ENCODE measurements at places on chromosomes 11 and 22. TPM values are rescaled to one million over a fixed set of nuclear protein-coding genes. Genes with fewer than 3 reads are reported as not detected.

Gene LRRN4CL
- 0.38 TPM for total RNA-seq

GRCh38 chr11:110071197-110071596, 22.0 kb upstream of the ZC3H12C start:
- DNase-seq: no peak

- DNase-seq: no peak
Observed at GRCh38 chr22:46915950-46916730, 153.7 kb downstream of the TBC1D22A start.

Gene RBMXL2
- not detected for total RNA-seq

DNA sequence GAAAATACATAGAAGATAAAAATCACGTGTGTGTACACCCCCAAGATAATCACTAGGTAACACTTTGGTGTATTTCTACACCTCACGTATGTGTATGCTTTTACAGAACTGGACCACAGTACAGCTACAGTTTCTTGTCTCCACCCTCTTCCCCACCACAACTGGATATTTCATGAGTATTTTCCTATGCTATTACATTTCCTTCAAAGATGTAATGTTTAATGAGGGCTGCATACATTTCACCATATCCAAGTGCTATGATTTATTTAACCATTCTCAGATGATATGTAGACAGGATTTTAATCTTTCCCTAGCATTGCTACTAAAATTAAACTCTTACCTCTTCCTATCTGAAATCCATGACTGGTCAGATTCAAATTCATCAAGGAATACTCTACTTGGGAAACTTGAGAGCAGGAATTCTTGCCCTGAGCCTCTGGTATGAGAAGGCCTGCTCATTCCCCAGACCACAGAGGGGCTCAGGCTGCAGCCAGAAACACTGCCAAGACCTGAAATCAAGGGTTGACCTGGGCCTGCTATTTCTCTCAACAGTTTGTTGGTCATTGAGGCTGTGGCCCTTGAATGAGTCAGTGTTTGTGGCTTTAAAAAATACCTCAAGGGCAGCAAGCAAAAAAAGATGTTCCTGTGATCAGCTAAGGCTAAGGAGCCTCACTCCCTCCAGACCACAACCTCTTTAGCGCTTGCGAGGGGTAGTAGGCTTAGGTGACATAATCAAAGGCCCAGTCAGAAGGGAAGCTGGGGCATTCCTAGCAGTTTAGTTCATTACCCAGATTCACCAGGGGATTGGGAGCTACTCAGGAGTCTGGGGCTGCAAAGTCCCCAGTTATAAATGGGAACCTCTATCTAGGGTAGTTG, 55.5 kb downstream of the ABTB2 start:
- DNase-seq: no peak

DNA sequence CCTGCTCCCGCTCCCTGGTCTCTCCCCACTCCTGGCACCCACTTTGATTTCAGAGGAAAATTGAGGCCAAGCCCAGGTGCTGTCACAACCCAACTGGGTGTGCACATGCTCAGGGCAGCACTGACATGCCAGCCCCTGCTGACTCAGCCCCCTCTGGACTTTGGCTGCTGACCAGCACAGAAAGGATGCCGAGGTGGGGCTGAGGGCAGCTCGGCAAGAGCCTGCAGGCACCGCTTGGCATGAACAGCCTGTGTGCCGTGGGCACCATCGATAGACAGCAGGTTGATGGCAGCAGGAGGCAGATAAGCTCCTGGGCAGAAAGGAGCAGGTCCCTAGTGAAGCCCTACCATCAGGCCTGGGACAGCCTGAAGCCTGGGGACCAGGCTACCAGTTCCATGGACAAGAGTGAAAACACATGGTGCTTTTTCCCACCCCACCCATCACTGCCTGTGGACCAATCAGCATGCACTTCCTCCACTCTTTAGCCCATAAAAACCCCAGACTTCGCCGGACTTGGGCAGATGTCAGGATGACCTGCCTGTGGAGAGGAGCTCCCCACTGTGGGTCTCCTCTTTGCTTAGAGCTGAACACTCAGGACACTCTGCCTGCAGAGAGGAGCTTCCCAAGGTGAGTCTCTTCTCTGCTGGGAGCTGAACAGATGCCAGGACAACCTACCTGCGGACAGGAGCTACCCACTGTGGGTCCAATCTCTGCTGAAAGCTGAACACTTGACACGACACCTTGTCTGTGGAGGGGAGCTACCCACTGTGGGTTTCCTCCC, 832.3 kb downstream of the DLG2 start:
- DNase-seq: no peak

Gene PRODH
- total RNA-seq: 0.76 TPM

- DNase-seq: no peak
Observed at GRCh38 chr22:36455571-36456463, 25.6 kb downstream of the TXN2 start.
